Naive B cell (primary cell): ENCODE measurements at places on chromosomes 3 and 15.

DNA sequence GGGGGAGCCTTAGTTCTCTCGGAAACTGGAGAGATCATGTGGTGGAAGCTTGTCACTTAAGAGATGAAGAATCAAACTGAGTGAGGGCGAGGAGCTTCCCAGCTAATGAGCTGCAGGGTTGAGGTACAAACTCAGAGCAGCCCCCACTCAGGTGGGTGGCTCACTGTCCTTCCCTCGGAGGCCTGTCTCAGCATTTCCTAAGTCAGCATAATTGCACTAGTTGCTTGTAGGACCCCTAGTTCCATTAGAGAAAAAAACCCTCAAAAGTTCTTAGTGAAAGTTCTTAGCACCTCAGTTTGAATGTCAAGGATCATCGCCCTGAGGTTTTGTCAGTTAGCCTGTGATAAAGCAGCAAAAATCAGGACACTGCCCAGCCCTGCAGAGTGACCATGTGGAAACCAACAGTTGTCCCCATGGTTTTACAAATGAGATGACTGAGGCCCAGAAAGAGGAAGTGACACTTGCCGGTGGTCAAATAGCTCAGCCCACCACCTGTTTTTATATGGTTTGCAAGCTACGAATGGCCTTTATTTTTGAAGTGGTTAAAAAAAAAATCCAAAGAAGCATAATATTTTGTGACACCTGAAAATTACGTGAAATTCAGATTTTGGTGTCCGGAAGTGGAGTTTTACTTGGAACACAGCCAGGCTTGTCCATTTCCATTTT is 11.9 kb downstream of the SMAD6 start:
- H3K27me3 ChIP-seq, result peaks cover 18% of the 10 kb centered on the region
- no peak overlapping the region for H3K4me3 ChIP-seq
- H3K27ac ChIP-seq, result no peak overlapping the region
- peaks cover 31% of the 10 kb centered on the region for H3K4me1 ChIP-seq

DNA sequence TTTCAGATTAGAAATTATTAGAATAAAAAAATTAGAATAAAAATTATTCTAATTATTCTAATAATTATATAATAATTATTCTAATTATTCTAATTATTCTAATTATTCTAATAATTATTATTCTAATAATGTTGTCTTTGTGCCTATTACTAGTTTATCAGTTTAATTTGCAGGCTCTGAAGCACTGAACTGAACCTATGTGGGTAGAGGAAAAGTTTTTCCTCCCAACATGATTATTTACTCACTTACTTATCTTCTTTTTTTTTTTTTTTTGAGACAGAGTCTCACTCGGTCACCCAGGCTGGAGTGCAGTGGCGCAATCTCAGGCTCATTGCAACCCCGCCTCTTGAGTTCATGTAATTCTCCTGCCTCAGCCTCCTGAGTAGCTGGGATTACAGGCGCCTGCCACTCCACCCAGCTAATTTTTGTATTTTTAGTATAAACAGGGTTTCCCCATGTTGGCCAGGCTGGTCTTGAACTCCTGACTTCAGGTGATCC is 39.7 kb upstream of the C15orf39 start:
- no peak overlapping the region for H3K4me3 ChIP-seq
- H3K36me3 ChIP-seq, result no peaks in the 10 kb centered on the region
- no peaks in the 10 kb centered on the region for H3K27me3 ChIP-seq
- H3K4me1 ChIP-seq, result peaks cover 7% of the 10 kb centered on the region
- no peak overlapping the region for H3K27ac ChIP-seq

DNA sequence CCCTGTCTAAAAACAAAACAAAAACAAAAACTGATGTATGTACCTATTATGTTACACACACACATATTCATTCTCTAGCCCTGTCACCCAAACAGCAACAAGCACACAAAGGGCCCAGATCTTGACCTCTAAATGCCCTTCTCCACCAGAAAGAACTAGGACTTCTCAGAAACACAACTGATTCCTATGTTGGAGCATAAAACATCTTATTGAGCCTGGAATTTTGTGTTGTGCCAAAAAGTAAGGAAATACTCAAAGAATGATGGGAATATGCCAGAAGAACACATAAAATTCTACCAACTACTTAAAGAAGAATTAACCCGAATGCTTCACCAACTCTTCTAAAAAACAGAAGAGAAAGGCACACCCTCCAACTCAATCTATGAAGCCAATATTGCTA is 66.7 kb upstream of the OCA2 start:
- peaks cover 47% of the 10 kb centered on the region for H3K36me3 ChIP-seq
- DNase-seq, result no peak
- peak overlapping the region; percentile 5 for H3K27ac ChIP-seq

GRCh38 chr3:30505866-30506520 is 100.4 kb upstream of the TGFBR2 start:
- no peak for DNase-seq
- no peaks in the 10 kb centered on the region for H3K27me3 ChIP-seq
- peak overlapping the region; percentile 16 for H3K27ac ChIP-seq
- no peaks in the 10 kb centered on the region for H3K36me3 ChIP-seq
- H3K4me1 ChIP-seq, result peaks cover 28% of the 10 kb centered on the region
- H3K4me3 ChIP-seq, result no peak overlapping the region

DNA sequence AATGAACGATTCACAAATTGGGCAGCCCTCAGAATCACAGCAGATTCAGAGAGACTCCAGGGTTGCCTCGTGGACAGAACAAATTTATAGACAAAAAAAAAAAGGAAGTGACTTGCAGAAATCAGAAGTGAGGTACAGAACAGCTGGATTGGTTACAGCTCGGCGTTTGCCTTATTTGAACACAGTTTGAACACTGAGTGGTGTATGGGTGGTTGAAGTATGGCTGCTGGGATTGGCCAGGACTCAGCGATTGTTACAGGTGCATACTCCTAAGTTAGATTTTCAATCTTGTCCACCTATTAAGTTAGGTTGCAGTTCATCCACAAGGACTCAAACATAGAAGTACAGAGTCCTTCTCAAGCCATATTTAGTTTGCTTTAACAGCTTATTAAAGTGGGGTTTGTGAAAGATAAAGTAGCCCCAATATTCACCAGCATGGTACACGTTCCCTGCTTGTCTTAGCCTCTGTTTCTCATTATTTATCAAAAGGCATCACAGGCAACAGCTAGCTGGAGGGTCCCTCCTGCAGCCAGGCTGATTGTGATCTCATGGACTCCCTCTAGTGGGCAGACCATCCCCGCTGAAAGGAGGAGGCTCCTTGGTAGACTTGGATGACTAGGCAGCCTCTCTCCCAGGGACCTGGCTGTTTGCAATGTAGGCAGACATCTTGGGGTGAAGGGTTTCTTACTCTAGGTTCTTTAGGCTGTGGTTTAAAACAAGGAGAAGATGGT is 17.6 kb upstream of the ALDH1L1 start:
- peaks cover 5% of the 10 kb centered on the region for H3K27me3 ChIP-seq
- no peak overlapping the region for H3K4me3 ChIP-seq
- peaks cover 7% of the 10 kb centered on the region for H3K36me3 ChIP-seq
- H3K27ac ChIP-seq, result no peak overlapping the region
